Foreskin fibroblast (primary cell): ENCODE measurements at places on chromosomes 13 and 19.

GRCh38 chr19:40721936-40722661, 5.2 kb downstream of the ITPKC start:
- DNase-seq: no peak

DNA sequence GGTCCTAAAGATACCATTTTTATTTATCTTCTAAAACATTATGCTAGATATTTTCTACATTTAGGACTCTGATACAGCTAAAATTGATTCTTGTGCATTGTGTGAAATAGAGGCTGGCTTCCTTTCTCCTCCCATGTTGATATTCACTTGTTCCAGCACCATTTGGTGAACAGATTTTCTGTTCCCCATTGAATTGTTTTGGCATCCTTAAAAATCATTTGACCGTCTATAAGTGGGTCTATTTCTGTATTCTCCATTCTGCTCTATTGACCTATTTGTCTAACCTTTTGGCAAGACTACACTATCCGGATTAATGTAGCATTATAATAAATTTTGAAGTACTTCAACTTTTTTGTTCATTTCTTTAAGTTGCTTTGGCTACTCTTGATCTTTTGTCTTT, 2689.2 kb downstream of the PCDH9 start:
- no peak for DNase-seq

DNA sequence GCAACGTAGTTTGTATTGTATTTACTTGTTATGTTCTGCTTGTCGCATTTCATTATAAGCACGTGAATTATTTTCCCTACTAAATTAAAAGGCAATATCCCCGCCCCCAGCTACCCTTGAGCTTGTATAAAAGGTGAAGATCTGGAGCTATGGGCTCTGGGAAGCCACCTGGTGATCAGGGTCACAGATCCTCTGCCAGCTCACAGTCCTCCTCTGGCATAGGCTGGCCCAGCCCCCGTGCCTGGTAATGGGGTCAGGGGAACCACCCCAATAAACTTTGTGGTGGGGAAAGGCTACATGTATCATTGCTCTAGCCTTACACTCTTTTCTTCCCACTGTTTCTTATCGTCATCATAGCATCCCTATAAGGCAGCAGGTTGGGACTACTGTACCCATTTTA, 190.2 kb upstream of the TSHZ3 start:
- DNase-seq: no peak

GRCh38 chr13:33218020-33218419, 67.5 kb downstream of the STARD13 start:
- DNase-seq: peak; percentile 37

- no peak for DNase-seq
Observed at GRCh38 chr13:21517576-21517975, 58.5 kb upstream of the ZDHHC20 start.

DNA sequence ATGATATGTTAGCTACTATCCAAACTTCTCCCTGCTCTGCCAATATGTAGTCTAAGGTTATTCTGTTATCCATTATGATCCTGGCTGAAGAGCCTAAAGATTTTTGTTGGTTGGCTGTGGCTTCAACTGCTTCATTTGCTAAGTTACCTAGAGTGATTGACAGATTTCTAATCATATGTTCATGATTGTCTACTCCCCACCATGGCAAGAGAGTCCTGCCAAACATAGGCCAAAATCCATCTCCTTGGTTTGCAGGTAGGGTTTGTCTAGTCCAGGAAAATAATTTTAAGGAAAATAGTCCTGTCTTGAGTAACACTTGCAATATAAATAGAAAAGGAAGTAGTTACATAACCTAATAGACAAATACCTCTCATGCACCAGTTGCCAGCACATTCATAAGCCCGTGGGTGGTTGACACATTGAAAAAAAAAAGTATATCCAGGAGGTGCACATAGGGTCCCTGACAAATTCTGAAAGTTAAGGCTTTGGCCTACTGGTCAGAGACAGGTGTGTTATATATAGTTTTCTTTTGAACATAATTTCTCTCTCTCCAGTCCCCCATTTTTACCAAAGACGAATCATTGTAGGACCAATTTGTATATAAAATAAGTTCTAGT, 5.4 kb upstream of the CBY2 start:
- no peak for DNase-seq

GRCh38 chr19:28516415-28516872, 696.5 kb downstream of the UQCRFS1 start:
- no peak for DNase-seq

GRCh38 chr13:40433577-40433976, 232.9 kb downstream of the FOXO1 start:
- no peak for DNase-seq

DNA sequence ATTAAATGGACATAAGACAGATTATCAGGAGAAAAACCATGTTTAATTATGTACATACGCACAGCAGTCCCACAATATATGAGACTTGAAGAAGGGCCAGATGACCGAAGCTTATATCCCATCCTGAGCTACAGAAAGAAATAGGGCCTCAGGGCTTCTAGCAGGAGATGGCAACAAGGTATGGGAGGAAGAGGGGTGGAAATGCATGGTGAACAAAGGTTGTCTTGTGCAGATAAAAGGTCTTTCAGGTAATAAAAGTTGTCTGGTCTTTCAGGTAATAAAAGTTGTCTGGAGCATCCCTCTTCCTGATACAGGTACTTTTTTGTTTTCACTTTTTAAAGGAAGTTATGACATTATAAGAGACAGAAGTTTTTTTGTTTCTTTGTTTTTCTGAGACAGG, 15.4 kb upstream of the GTF3A start:
- DNase-seq: no peak
